Vagina (tissue), 2 donors: ENCODE measurements at places on chromosomes 16 and 17.

DNA sequence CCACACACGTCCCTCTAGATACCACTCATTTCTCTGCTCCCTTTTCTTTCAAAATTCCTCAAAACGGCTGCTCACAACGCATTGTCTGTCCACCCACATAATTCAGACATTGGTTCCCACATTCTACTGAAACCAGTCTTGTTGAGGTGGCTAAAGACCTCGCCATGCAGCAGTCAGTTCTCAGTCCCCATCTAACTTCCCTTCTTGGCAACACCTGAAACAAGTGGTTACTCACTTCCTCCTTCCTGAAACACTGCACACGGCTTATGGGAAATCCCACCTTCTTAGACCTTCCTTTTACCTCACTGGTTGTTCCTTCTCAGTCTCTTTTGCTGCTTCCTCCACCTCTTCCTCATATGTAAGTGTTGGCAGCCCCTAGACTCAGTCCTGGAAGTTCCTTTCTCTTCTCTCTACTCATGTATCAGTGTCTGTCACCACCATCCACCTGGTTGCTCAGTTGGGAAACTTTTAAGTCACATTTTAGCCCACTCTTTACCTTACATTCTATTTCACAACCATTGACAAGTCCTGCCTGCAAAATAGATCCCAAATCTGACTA lies 277.1 kb downstream of the CEP112 start:
- DNase-seq: no peak

DNA sequence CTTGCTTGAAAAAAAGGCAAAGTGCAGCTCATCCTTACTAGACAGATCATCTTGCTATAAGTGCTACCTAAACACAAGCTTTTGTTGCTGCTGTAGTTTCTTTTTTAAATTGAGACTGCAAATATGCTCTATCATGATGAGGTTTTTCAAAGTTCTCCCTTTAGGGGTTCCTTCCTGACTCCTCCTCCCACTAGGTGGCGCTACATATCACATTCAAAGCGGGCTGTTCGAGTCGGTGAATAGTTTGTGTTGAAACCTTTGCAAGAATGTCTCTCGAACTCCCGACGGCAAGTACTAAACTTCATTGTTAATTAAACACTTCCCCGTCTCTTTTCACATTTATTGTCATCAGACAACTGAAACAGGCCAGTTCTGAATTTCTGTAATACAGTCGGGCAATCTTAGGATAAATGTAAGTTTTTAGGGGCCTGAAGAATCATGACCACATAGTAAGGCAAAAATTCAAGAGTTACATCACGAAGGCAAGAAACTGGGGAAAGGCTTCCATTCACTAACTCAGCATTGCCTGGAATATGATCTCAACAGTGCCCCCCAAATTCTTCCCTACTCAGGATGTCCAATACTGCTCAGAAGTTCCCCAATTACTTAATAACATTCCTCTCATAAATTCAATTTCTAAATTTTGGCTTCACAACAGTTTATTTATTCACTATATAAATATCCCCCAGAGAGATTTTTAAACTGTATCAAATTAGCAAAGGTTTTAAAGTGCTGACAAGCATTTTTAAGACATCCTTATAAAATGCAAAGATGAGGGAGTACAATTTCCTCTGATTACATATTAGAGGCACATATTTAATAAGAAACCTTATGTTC lies 6.7 kb downstream of the HS3ST3A1 start:
- DNase-seq: no peak

DNA sequence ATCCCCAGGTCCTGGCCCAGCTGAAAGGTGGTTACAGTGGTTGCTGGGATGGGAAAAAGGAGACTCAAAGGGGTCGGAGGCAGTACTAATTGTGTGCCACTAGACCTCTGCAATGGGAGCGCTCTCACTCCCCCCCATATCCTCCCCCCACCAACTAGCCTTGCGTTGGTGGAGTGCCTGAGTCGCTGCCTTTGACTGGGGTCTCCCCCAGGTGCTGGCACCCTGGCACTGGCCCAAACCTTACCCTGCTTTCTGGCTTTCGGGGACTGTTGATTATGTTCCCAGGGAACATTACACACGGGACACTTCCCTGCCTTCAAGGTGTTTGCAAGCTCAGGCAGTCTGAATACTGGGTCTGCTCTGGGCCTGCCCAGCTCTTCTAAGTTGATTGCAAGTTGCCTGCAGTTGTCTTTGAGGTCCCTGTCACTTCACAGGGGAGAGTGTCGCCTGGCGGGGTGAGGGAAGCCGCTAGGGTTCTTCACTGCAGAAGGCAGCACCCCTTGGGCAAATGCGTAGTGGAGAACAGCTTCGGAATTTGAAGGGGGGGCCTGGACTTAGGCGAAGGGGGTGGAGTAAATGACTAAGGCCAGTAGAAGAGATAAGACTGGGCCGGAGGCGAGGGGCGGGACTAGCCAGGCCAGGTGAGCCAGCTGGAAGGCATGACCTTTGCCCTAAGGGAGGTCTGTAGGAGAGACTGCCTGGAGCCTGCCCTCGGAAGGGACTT lies 98.0 kb downstream of the RAB11FIP4 start:
- DNase-seq: no peak

GRCh38 chr17:50180111-50180510 lies 14.3 kb downstream of the SGCA start:
- DNase-seq: no peak

DNA sequence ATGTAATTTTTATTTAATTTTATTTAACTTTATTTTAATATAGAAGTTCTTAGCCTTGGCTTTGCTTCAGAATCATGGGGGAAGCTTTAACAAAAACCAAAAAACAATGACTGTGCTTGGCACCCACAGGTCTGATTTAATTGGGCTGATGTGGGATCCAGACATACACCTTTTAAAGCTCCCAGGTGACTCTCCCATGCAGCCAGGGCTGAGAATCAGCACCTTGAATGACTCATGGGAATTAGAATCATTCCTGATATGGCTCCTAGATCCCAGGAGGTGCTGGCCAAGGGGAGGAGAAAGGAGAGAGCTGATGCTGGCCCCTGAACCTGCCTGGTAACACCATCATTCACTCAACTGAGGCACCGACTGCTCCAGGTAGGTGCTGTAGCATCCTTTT lies 240.7 kb downstream of the PARN start:
- no peak for DNase-seq
